ENCODE measurements at places on chromosomes 11 and 22.
A peak's percentile ranks its signal among the peaks of the same experiment; 100 is the strongest.

GRCh38 chr22:46502440-46503175 is 34.8 kb downstream of the CELSR1 start:
- no peak for DNase-seq

DNA sequence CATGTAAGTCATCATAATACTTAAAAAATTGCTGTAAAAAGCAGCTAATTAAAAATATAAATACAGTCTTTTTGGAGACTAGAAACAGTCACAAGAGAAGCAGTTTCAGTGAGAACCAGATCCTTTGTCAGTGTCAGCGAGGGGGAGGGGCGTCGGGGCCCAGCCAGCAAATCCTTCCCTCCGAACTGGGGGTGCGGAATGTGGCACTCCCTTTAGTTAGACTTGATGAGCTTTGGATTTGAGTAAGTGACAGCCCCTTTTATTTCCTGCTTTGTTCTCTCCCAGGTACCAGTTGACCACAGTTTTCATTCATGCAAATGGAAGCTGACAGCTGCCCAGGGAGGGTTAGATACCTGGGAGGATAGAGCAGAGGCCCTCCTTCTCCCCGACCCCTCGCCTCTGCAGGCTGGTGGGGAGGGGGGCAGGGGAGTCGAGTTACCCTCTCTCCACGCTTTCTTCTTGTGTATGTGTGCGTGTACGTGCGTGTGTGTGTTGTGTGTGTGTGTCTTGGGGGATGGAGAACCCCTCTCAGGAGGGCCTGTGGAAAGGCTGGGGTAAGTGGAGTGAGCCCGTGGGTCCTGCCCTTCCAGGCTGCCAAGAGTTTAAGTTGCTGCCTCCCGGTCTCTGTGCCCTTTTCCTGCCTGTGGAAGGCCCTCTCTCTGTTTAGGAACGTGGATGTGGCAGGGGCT is 38.3 kb downstream of the PTPRJ start:
- no peak for DNase-seq

GRCh38 chr11:57303990-57304579 is 20.7 kb downstream of the TNKS1BP1 start:
- DNase-seq, result no peak

GRCh38 chr22:24809331-24809730 is 3.3 kb downstream of the SGSM1 start:
- DNase-seq, result no peak

DNA sequence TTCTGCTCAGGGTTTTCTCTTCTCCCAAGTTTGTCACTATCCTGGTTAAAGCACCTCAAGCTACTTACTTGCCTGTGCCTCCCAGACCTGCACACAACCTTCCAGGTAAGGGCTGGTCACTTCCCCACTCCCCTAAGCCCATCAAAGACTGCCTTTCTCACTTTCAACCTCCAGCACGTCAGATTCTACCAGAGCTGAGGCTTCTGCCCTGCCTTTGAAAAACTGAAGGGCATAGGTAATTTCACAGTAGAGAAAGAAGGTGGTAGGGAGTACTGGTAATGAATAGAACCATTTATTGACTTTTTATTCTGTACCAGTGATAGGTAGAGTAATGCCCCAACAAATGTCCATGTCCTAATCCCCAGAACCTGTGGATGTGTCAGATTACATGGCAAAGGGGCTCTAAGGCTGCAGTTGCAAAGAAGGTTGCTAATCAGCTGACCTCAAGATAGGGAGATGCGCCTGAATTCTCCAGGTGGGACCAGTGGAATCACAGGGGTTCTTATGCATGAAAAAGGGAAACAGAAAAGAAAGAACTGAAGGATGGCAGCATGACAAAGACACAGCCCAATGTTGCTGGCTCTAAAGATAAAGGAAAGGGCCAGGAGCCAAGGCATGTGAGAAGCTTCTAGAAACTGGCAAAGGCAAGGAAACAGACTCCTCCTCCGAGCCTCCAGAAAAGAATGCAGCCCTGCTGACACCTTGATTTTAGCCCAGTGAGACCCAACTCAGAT is 89.0 kb downstream of the SLC1A2 start:
- DNase-seq, result no peak

GRCh38 chr11:8283465-8284230 is 20.0 kb upstream of the LMO1 start:
- DNase-seq, result no peak

DNA sequence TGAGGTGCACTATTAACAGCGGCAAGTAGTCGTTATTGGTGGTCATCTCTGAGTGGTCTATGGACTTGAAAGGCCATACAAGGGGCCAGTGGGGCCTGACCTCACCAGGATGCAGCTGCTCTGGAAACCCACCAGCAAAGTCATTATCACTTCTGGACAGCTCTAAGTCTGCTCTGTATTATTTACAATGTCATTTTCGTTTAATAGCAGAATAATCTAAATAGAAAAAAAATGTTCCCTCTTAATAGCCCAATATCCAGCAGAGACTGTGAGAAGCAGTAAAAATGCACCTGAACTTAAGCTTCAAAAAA is 85.0 kb upstream of the EED start:
- no peak for DNase-seq

GRCh38 chr22:29480512-29481264 is 670 bp downstream of the NEFH start:
- no peak for DNase-seq

DNA sequence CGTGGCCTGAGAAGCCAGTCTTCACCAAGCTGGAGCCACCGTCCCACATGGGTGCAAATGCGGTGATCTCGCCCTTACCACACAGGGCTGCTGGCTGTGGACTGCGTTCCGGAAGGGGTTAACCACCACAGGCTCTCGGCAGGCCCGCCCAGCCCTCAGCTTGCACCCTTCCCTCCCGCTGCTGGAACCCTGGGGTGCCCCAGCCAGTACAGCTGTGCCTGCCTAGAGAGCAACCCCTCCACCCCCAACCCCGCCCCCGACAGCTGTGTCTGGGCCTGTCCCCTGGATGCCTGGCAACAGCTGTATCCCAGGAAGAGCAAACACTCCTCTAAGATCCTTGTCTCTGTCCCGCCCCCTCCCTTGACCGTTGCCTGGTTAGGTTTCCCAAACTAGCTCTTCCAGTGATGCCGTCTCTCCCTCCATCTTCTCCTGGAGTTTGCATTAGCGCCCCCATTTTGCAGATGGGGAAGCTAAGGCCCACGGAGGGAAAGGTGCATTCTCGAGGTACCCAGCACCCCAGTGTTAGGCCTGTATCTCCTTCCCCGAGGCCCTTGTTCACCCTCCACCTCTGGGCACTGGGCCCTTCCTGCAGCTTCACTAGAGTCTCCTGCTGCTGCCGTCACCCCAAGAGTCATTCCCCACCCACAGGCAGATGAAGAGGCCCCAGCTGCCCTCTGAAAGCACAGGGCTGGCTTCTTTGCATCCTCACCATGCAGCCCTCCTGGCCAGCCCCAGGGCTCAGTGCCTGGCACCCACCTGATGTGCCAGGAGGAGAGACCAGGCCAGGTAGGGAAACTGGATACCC is 12.6 kb upstream of the COX8A start:
- peak; percentile 59 for DNase-seq

- no peak for DNase-seq
Measured at GRCh38 chr22:41821471-41822316, 11.2 kb upstream of the SREBF2 start.

GRCh38 chr11:119323532-119324033 is 6.7 kb upstream of the MCAM start:
- no peak for DNase-seq

DNA sequence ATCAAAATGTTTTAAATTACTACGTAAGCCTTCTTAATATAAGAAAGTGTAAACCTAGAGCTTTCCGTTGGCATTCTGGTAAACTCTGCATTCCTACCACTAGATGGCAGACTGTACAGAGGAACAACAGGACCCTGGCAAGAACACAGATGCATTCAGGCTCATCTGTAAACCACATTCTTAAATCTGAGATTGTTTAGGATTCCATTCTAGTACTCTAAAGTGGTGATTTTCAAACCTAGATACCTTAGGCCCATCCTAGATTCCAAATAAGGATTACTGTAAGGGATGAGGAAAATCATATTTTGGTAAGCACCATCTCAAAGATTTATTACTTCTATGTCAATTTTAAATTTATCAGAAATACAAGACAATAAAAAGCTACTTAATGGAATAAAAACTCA is 26.9 kb downstream of the PICALM start:
- DNase-seq, result peak; percentile 5

- DNase-seq, result no peak
Measured at GRCh38 chr22:46602025-46602424, 18.2 kb upstream of the GRAMD4 start.

GRCh38 chr22:37146507-37147180 is 3.1 kb downstream of the IL2RB start:
- no peak for DNase-seq

DNA sequence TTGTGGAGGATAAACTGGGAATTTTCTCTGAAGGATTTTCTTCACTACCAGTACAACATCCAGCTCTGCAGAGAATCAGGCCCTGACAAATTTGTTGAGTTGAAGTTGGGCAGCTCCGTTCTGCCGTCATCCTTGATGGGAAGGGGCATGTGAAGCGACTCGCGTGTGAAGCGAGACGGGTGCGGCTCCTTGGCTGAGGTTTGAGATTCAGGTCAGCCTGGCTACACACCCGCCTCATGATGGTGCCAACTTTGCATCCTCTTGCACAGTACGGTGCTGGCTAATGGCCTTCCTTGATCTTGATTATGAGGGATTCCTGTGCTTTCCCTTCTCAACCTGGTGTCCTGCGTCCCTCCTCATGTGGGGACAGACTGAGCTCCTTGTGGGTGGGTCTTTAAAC is 19.7 kb upstream of the CDC42EP2 start:
- no peak for DNase-seq

- no peak for DNase-seq
Measured at GRCh38 chr11:1739576-1739975, 10.8 kb downstream of the IFITM10 start.

DNA sequence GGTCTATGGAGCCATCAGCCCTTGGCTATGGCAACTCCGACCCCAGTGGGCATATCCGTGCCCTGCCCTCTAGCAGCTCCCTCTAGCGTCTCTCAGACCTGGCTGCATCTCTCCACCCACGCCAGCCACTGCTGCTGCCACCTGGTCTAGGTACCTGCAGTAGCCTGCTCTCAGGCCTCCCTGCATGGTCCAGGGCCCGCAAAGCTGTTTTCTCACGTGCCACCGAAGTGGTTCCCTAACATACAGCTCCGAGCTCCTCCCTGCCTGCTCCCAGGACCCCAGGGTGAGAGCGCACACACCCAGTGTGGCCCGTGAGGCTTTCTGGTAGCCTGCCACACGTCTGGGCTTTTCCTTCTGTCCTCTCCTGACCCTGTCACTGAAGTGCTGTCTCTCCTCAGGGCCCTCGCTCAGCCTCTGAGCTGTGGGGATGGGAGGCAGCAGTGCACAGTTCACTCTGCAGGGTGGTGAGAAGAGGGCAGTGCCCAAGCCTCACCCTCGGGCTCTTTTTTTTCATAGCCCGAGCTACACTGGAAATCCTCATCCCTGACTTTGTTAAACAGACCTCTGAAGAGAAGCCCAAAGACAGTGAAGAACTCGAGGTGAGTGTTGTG is 14.3 kb downstream of the DGCR8 start:
- DNase-seq, result no peak

DNA sequence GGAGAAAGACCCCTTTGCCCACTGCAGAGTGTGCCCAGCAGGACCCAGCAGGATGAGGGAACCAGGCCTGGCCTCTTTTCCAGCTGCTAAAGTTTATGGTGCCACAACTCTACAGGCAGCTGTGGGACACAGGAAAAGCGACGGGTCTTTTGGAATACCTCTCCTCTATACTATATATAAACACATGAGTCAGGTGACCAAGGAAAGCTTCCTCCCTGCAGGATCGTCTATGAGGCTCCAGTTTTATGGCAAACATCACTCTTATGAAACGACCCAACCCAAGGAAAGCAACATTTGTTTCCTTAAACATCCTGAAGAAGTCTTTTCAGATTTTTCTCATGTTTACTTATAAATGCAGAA is 102.8 kb upstream of the AKIP1 start:
- no peak for DNase-seq

DNA sequence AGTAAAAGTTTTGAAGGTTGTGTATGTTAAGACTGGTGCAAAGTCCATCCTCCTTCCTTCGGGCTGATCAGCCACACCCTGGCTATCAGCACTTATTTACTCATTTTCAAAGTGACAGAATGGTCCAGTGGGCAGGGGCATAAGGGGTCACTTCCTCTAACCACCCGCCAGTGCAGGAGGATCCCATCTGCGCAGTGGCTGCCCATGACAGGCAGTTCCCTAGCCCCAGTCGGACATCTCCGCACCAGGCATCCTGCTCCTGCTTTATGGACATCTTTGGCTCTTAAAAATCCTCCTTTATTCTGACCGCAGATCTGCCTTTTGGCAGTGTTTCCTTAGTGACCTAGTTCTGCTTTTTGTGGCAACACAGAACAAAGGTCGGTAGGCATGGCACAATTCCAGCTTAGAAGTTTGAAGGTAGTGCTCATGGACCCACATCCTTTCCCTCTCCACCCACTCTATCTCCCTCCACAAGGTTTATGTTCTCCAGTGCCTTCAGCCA is 55.9 kb downstream of the BMAL1 start:
- DNase-seq, result no peak

DNA sequence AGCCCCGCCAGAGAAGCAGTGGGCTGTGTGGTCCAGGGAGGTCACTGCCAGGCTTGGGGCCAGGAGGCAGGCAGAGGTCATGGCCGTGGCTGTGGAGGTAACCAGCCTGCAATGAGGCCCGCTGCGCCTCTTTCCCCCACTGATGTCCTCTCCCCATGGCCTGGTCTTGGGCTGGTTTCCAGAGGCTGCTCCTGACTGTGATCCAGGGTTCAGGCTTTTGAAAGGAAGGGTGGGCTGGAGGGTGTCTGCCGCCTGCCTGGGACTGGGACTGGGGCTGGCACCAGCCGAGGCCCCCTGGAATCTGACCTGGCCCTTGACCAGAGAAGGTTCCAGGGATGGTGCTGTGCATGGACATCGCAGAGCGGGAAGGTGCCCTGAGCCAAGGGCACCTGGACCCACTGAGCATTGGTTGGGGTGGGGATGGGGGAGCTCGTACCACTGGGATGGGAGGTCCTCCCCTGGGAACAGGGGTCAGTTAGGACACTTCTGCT is 59.6 kb upstream of the THY1 start:
- DNase-seq, result no peak

DNA sequence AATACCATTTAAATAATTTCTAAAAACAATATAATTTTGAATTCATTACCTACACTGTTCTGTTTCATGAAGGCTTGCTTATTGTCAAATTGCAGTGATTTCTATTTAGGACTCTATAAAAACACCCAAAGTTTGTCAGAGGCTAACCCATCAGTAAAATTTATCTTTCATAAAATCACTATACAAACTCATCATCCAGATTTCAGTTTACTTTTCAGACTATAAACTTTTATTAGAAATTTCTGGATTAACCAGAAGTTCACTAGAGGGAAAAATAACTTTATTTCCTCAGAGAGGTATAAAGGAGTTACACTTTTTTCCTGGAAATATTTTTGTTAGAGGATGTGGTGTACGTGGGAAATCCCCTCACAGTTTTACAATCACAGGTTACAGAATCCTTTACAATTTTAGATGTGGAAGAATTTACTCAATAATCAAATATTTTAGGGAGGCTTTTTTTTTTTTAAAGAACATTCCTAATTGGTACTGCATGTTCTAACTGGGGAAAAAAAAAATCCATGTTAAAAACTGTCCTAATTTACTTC is 176.7 kb downstream of the SWAP70 start:
- DNase-seq, result no peak

Data from NCI-H187 treated with DMSO at 0.1 percent for 48 hours (cell line).